ENCODE measurements at places on chromosomes 1 and 21.

GRCh38 chr21:39048574-39048973 lies 134.7 kb downstream of the PSMG1 start:
- DNase-seq, result no peak

GRCh38 chr1:239922778-239923522 lies 168.7 kb upstream of the FMN2 start:
- no peak for DNase-seq

DNA sequence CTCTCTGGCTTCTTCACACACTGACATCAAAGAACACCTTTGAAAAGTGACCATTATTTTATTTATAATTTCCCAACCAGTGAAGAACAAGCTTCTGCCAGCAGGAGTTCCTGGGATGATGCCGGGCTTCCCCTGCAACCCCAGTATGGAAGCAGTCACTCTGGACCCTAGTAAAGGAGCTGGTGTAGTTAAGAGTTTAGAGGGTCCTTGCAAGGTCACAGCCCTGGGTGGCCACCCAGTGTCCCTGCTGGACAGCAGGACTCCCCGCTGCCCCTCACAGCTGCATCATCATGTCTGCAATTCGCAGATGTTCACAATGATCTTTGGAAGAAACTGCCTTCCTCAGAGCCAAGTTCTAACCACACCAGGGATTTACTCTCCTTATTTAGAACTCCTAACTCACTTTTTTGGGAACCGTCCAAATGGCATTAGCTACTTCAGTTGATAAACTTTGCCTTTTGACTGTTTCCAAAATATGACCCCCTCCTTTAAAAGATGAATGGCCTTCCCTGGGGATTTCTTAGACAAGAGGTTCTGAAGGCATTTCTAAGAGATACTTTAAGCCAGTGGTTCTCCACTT lies 90.6 kb downstream of the HIVEP3 start:
- no peak for DNase-seq

DNA sequence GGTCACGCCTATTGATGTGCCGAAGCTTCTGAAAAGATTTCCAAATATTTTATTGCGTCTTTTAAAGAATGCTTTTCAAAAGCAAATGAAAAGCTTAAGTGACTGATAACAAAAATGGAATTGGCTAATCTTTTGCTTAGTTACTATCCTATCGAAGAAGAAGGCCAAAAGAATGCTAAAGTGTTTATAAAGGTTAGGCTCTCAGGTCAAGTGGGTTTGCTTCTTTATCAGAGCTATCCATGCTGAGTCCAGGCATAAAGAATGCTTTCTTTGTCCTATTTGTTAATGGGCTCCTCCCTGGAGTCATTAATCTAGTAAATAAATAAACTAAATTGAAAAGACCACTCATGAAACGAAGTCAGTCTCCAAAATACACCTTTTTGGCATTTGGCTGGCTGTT lies 133.4 kb upstream of the LYPLAL1 start:
- no peak for DNase-seq

GRCh38 chr1:70083519-70083918 lies 121.9 kb downstream of the LRRC40 start:
- no peak for DNase-seq

DNA sequence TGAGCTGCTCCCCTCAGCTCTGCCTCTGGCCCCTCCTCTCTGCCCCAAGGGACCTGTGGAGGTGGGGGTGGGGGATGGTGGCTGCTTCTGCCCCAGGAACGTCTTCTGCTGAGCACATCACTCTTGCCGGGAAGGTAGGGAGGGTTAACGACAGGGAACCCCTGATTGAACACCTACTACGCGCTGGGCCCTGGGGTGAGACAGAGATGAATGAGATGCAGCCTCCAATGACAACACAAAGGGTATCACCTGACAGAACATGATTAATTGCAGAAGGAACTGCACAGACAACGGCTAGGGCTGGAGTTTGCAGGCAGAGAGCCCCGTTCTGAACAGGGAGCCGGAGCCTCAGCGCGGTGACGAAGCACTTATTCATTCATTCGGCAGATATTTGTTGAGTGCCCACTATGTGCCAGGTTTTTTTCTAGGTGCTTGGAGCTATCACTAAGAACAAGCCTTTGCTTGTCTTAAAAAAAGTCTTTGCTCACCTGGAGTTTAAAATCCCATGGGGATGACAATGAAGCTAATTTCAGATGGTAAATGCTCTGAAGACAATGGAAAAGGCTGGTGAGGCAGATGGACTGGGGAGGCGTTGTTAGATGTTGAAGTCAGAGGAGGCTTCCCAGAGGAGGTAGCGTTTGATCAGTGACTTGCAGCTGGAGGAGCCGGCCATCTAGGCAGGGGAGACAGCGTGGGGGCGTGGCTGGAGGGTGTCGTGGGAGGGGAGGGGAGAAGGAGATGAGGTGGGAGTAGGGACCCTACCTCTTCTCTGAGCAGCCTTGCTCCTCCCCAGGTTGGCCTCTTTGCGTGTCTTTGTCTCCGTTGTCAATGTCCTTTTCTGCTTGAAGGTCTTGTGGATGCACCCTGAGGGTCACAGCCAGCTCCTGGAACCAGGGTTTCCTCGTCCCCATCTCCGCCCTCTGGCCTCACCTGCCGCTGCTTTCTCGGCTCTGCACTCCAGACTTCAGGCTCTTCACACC lies 103.1 kb upstream of the CSF3R start:
- DNase-seq, result no peak

DNA sequence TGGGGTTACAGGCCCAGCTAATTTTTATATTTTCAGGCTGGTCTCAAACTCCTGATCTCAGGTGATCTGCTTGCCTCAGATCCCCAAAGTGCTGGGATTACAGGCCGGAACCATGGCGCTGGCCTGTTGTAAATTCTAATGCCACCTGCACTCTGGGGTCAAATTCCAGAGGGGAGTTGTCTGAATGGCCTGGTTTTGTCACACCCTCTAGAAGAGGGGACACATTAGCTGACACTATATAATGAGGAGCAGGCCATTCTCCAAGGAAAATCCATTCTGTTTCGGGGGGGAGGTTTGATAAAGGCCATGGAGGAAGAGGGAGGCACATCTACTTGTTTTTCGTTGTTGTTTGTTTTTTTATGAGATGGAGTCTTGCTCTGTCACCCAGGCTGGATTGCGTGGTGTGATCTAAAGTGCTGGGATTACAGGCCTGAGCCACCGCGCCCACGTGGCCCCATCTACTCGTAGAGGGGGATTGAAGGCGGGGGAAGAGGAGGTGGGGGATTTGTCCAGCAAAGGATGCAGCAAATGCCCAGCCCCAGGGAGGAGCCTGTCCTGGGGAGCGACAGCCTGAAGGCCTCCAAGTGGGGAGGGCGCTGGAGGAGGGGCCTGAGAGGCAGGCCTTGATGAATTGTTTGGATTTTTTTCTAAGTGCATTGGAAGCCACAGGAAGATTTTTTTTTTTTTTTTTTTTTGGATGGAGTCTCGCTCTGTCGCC lies 78.4 kb upstream of the SLC45A1 start:
- no peak for DNase-seq

DNA sequence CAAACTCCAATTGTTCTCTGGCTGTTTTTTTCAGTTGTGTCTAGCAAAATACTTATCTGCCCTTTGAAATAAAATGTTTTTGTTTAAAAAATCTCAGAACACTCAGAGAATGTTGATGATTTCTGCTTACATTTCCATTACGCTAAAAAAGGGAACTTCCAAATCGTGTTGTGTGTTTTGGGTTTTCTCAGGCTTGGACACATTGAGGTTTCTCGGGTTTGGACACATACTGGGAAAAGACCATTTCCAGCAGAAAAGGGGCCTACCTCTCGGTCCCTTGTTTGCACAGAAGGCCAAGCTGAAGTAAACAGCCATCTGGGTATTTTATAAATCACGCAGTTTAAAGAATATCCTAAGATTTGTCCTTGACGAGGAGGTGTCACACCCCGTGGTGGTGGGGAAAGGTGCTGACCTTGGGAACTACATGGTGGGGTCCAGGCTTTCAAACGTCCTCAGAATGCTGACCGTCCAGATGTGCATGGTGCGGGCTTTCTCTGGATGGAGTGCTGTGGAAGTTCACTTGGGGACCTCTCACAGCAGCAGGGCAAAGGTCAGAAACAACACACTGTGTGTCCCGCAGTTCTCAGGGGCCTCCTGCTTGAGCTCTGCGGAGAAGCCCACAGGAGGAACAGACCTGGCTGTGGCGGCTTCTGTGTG lies 67.8 kb downstream of the SLC37A1 start:
- DNase-seq, result no peak

- DNase-seq, result peak; percentile 24
These were observed 10.9 kb downstream of the PTCH2 start for GRCh38 chr1:44832056-44832705.

- no peak for DNase-seq
These were observed 316.2 kb downstream of the MATN1 start for GRCh38 chr1:30406996-30407864.

DNA sequence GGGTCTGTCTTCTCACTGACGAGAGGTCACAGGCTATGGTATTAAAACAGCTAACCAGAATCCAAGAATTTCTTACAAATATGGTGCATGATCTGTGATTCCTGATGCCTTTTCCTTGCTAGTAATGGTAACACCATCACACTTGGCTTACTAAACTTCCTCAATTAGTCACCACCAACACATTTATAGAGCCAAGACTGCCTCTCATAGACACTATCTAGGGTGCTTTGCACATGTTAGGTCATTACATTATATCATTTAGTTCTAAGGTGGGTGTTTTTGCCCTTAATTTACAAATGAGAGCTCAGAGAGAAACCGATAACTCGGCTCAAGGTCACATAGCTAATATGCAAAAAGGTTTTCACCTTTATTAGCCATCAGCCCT lies 8.7 kb downstream of the KIF21B start:
- no peak for DNase-seq

DNA sequence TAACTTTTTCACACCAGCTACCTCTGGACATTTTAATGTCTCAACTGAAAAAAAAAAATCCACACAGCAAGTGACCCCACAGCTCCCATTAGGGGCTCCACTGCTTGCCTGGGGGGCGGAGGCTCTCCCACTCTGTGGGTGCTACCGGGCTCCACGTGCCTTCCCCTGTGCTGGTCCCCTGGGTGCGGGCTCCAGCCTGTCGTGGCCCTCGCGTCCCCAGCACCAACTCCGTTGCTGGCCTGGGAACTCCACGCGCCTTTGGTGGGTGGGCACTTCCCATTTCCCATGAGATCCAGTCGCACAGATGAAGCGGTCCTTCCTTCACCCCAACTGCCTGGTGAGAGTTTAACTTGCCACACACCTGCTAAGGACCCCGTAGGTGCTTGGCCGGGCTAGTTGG lies 27.1 kb upstream of the GPR153 start:
- no peak for DNase-seq

Data from SK-N-SH (cell line).